Activated CD4-positive, alpha-beta memory T cell treated with anti-CD3 and anti-CD28 coated beads, Interleukin-2, amount 10 ng/mL, durations not matched to agents 7 days and 5 days (primary cell): ENCODE measurements at places on chromosomes 3 and 15.
A peak's percentile ranks its signal among the peaks of the same experiment; 100 is the strongest.

GRCh38 chr3:141657516-141657915 lies 80.6 kb upstream of the RNF7 start:
- DNase-seq, result no peak

GRCh38 chr3:25495726-25496253 lies 67.7 kb downstream of the RARB start:
- no peak for DNase-seq

GRCh38 chr15:26087881-26088280 lies 224.8 kb upstream of the ATP10A start:
- DNase-seq, result no peak

- DNase-seq, result peak; percentile 59
These were observed 1.6 kb upstream of the TTLL3 start for GRCh38 chr3:9808345-9809037.

- DNase-seq, result no peak
These were observed 567.8 kb downstream of the ZIC1 start for GRCh38 chr3:147977001-147977400.

DNA sequence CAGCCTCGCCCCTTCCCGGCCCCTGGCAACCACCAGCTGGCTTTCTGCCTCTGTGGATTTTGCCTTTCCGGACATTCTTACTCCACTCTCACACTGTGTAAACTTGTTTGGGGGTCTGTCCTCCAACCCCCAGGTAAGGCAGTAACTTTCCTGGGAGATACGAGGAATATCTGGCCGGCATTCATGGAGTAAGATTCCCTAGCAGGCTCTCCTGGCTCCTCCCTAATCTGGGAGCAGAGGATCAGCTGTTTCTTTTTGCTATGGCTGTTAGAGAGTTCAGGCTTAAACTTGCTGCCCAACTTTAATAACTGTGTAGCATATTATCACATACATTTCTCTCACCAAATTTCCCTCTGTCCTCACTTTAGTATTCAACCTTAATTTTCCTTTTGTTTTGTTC lies 64.3 kb downstream of the IGF2BP2 start:
- DNase-seq, result no peak

GRCh38 chr3:178271740-178272387 lies 264.4 kb upstream of the KCNMB2 start:
- DNase-seq, result no peak

- peak; percentile 65 for DNase-seq
These were observed 500.4 kb downstream of the SHQ1 start for GRCh38 chr3:72347819-72348319.

DNA sequence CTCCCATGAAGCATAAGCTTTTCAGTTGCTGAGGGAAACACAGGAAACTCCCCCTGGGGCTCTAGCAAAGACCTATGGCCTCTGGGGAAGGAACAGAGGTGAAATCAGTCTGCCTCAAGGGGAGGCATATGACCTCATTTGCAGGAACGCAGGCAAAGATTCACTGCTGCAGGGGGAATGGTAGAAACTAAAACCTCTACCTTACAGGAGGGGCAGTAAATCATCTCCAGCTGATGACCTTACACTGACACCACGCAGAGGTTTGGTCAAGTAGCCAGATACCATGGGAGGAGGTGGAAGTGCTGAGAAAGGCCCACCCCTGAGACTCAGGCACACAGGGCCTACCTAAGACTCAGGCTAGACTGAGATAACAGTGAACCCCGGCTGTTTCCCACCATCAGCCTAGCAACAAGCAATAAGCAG lies 81.1 kb downstream of the RAD18 start:
- no peak for DNase-seq

GRCh38 chr15:34610354-34610753 lies 26.9 kb upstream of the GOLGA8B start:
- DNase-seq, result no peak

- no peak for DNase-seq
These were observed 3.8 kb downstream of the ANPEP start for GRCh38 chr15:89810837-89811236.

GRCh38 chr15:62342959-62343358 lies 177.9 kb upstream of the C2CD4B start:
- no peak for DNase-seq

- DNase-seq, result peak; percentile 45
These were observed 85.5 kb upstream of the CDV3 start for GRCh38 chr3:133487920-133488540.
